ENCODE measurements at places on chromosomes 4 and X. TPM values are rescaled to one million over a fixed set of nuclear protein-coding genes. Genes with fewer than 3 reads are reported as not detected.

Gene GLRB
- 0.93 TPM for total RNA-seq

Gene ADH7
- not detected for total RNA-seq

Gene PCDH19
- total RNA-seq = 1.5 TPM

Gene SLC10A7
- total RNA-seq = 7.5 TPM

Gene TLR3
- total RNA-seq = not detected

Gene PRDM8
- not detected for total RNA-seq

Gene CHIC2
- total RNA-seq = 13.5 TPM

Gene GPC4
- total RNA-seq = 281 TPM

Gene SMIM10L2A
- total RNA-seq = 6.7 TPM

Gene SULT1E1
- not detected for total RNA-seq

Gene FAM53A
- 3.3 TPM for total RNA-seq

Gene LRP2BP
- 1.7 TPM for total RNA-seq

Gene RAB33A
- 0.25 TPM for total RNA-seq

Gene AFF2
- 5.6 TPM for total RNA-seq

Gene ZBTB49
- 12.1 TPM for total RNA-seq

Gene ETDB
- not detected for total RNA-seq

Gene GAB3
- 0.55 TPM for total RNA-seq

Gene SEC31A
- 156 TPM for total RNA-seq

Gene FHIP1A
- 19.5 TPM for total RNA-seq

Gene TEX13C
- total RNA-seq = 0.07 TPM

Gene GABRG1
- total RNA-seq = 0.05 TPM

Gene STK32B
- 1.6 TPM for total RNA-seq

Gene AMELX
- not detected for total RNA-seq

Gene ARMCX6
- 38.8 TPM for total RNA-seq

Gene DCLK2
- 0.20 TPM for total RNA-seq

Gene CEP44
- total RNA-seq = 16.2 TPM

Gene MAGEB17
- total RNA-seq = not detected

Gene NELFA
- total RNA-seq = 60.1 TPM

Gene USP17L18
- total RNA-seq = not detected

Gene SOWAHB
- total RNA-seq = 1.1 TPM

Gene BLOC1S4
- total RNA-seq = 18.8 TPM

Gene PNCK
- 12.9 TPM for total RNA-seq

Gene CFP
- total RNA-seq = 4.6 TPM

Gene MMRN1
- total RNA-seq = not detected

Gene KIF4A
- total RNA-seq = 27.6 TPM

Gene JCHAIN
- total RNA-seq = not detected

Gene PPARGC1A
- 8.9 TPM for total RNA-seq

Gene FAM47E
- total RNA-seq = 0.50 TPM

Gene PARM1
- total RNA-seq = 0.23 TPM

Gene OTUD6A
- not detected for total RNA-seq

Gene ASMT
- total RNA-seq = not detected

Gene TRIM60
- not detected for total RNA-seq

Gene NMU
- 9.6 TPM for total RNA-seq

Gene HAND2
- total RNA-seq = not detected

Gene SHROOM4
- 22.8 TPM for total RNA-seq

Gene BEX2
- 23.6 TPM for total RNA-seq

Gene RHOXF2
- total RNA-seq = not detected

Gene ACE2
- 0.33 TPM for total RNA-seq

Gene SLC49A3
- 16.4 TPM for total RNA-seq

Gene C1QTNF7
- not detected for total RNA-seq

Gene GYG2
- 95.8 TPM for total RNA-seq

Gene NPY2R
- total RNA-seq = not detected

Gene AFM
- not detected for total RNA-seq

Gene RIPPLY1
- total RNA-seq = not detected

Gene PNMA5
- 0.29 TPM for total RNA-seq

Gene TRAPPC2
- 18.2 TPM for total RNA-seq
